ENCODE measurements at places on chromosomes 7 and 10. TPM values are rescaled to one million over a fixed set of nuclear protein-coding genes. Genes with fewer than 3 reads are reported as not detected.

DNA sequence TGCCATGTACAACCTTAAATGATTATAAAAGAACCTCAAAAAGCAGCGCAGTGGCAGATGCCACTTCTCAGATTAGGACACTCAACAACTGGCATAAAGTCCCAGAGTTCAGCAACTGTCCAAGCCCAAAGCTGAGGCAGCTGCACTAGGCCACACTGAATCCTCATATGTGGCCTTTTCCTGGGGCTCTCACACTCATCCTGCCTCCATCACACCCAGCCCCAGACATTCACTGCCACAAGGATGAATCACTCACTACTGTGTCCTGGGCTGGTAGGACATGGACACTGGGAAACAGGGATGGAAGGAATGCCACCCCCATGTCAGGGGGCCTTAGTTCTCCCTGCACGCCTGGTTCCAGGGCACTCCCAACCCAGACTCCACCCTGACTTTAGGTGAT is 547.7 kb downstream of the TNS3 start:
- H3K27ac ChIP-seq: no peak overlapping the region
- H3K36me3 ChIP-seq: no peaks in the 10 kb centered on the region
- H3K4me3 ChIP-seq: no peak overlapping the region
- H3K27me3 ChIP-seq: no peaks in the 10 kb centered on the region
- no peak for DNase-seq

DNA sequence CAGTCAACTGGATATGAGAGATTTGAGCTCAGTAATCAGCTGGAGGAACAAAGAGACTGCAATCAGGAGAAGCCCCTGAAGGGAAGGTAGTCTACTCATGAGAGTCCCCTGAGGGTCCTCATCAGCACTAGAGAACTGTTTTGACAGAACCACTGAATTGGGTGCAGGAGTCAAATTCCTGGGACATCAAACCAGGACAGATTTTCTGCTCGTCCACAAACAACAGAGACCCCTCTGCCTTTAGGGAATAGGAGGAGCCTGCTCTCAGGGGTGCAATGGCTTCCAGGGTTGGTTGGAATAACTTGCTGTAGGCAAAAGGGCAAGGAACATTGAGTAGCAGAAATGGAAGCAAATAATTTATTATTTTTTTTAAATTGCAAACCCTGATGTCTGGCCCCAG is 21.9 kb upstream of the NEUROD6 start:
- DNase-seq: no peak
- H3K27me3 ChIP-seq: no peaks in the 10 kb centered on the region
- H3K4me1 ChIP-seq: no peaks in the 10 kb centered on the region
- no peak overlapping the region for H3K27ac ChIP-seq
- no peak overlapping the region for H3K4me3 ChIP-seq

GRCh38 chr7:158447506-158448171 is 140.0 kb downstream of the PTPRN2 start:
- H3K4me1 ChIP-seq: no peaks in the 10 kb centered on the region
- DNase-seq: no peak
- no peak overlapping the region for H3K4me3 ChIP-seq
- H3K36me3 ChIP-seq: no peaks in the 10 kb centered on the region
- H3K27me3 ChIP-seq: no peaks in the 10 kb centered on the region
- no peak overlapping the region for H3K27ac ChIP-seq

DNA sequence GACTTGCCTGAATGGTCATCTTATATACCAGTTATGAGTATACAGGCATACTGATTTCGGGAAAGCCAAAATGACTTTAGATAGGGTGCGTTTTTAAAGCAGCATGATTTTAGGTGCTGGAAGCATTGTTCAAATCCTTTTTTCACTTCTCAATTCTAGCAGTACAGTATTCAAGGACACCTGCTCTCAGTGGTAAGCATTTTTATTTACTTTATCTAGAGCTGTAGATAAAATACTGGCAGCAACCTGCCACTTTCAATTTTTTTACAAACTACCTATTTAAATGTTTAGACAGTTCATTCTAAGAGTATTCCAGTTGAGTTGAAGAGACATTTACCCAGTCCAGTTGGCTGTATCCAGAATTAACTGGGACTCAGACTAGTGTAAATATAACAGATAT is 33.6 kb downstream of the TMEM106B start:
- no peaks in the 10 kb centered on the region for H3K4me1 ChIP-seq
- H3K36me3 ChIP-seq: no peaks in the 10 kb centered on the region

- peaks cover 2% of the 10 kb centered on the region for H3K27me3 ChIP-seq
- H3K36me3 ChIP-seq: no peaks in the 10 kb centered on the region
- H3K4me3 ChIP-seq: no peak overlapping the region
- H3K4me1 ChIP-seq: no peaks in the 10 kb centered on the region
- no peak for DNase-seq
Observed at GRCh38 chr7:33393770-33394169, 264.4 kb downstream of the BBS9 start.

DNA sequence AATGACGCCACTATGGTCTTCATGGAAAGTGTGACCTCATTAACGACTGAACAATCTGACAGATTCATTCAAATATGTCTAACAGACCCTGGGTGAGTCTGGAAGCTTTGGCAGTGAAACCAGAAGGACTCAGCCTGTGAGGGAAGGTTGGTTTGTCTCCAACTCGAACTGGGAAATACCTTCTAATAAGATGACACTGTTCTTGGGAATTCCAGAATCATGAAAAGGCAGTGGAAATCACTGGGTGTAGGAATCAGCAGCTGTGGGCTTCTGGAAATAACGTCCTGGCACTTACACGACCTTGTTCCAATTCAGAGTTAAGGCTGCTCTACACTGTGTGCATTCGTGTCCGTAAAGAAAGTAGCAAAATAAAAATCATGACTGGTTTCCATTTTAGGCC is 75.1 kb downstream of the DGKI start:
- H3K36me3 ChIP-seq: no peaks in the 10 kb centered on the region
- H3K27ac ChIP-seq: no peak overlapping the region
- no peak overlapping the region for H3K4me3 ChIP-seq
- H3K27me3 ChIP-seq: no peaks in the 10 kb centered on the region
- no peaks in the 10 kb centered on the region for H3K4me1 ChIP-seq

- DNase-seq: no peak
- no peaks in the 10 kb centered on the region for H3K27me3 ChIP-seq
- H3K36me3 ChIP-seq: no peaks in the 10 kb centered on the region
- H3K4me3 ChIP-seq: no peak overlapping the region
- no peaks in the 10 kb centered on the region for H3K4me1 ChIP-seq
Observed at GRCh38 chr7:120981888-120982615, 6.5 kb upstream of the CPED1 start.

DNA sequence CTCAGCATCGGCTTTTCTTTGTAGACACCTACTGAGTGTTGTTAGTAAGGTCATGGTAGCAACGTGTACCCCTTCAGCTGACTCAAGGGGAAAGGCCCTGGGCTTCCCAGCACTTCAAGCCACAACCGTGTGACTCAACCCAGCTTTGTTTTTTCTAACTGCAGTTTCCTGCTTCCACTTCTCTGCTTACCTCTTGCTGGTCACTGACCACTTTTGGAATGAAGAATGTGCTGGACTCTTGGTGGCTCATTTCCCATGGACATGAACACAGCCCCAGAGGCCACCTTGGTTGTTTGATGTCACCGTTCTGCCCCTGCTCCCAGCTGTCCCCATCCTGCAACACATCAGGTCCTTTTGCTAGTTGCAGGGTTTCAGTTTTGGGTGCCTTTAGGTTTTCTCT is 69.5 kb upstream of the ZNF438 start:
- H3K27me3 ChIP-seq: no peaks in the 10 kb centered on the region
- H3K27ac ChIP-seq: no peak overlapping the region
- no peaks in the 10 kb centered on the region for H3K4me1 ChIP-seq
- no peak for DNase-seq

- H3K27ac ChIP-seq: no peak overlapping the region
- H3K27me3 ChIP-seq: 0 out of 2 replicates have a peak, but pooled peaks cover 3% of the 10 kb centered on the region
- H3K4me1 ChIP-seq: peaks cover 6% of the 10 kb centered on the region
Observed at GRCh38 chr7:128037081-128037480, 5.8 kb upstream of the LRRC4 start.

DNA sequence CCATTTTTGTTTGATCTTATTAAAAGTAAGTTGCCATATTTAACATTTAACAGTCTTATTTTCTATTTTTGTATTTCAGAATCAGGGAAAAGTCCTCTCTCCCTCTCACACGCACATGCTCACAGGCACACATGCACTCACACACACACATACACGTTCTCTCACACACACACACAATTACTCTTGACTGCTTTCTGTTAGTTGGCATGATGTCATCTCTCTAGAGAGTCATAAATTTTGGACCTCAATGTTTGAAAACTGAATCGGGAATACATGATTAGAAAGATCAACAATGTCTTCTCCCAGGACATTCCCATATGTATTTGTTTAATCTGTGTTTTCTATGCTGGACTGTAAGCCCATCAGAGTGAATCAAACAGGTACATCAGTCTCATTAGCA is 165.7 kb upstream of the AHR start:
- no peak overlapping the region for H3K27ac ChIP-seq
- no peaks in the 10 kb centered on the region for H3K4me1 ChIP-seq
- H3K4me3 ChIP-seq: no peak overlapping the region
- no peaks in the 10 kb centered on the region for H3K27me3 ChIP-seq
- no peak for DNase-seq

- no peaks in the 10 kb centered on the region for H3K4me1 ChIP-seq
- H3K36me3 ChIP-seq: no peaks in the 10 kb centered on the region
- no peak overlapping the region for H3K27ac ChIP-seq
Observed at GRCh38 chr10:29039091-29039490, 249.8 kb upstream of the LYZL1 start.

DNA sequence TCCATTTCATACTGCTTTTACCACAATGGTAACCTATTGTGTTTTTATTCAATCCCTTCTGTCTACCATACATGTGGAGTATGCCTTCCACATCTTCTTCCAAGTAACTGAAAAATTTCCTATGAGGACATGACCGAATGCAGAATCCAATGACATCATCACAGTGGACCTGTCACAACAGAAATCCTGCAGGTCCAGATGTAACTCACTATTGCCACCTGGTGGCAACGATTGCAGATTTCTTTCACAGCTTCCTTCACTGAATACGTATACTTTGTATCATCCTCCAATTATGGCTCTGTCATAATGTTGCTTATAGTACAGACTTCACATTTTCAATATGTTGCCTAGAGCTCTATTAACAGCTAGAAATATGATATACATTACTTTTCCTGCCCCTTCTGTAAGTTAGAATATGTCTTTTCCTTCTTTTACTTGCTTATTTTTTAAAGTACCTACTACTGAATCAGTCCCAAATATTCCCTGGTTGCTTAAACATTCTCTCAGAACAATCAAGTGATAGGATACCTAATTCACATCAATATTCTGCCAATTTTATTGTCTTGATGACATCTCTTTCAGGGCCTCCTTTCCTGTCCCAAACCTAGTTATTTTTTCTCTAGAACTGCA is 45.4 kb downstream of the SLC13A1 start:
- H3K27ac ChIP-seq: no peak overlapping the region
- H3K27me3 ChIP-seq: no peaks in the 10 kb centered on the region
- H3K36me3 ChIP-seq: no peaks in the 10 kb centered on the region
- no peaks in the 10 kb centered on the region for H3K4me1 ChIP-seq

The TBXAS1 gene
- 1.1 TPM for total RNA-seq

The UPF2 gene
- 33.6 TPM for total RNA-seq

Data from H1 (cell line).